Sigmoid colon (tissue), 7 donors: ENCODE measurements at places on chromosomes 11 and 22.

DNA sequence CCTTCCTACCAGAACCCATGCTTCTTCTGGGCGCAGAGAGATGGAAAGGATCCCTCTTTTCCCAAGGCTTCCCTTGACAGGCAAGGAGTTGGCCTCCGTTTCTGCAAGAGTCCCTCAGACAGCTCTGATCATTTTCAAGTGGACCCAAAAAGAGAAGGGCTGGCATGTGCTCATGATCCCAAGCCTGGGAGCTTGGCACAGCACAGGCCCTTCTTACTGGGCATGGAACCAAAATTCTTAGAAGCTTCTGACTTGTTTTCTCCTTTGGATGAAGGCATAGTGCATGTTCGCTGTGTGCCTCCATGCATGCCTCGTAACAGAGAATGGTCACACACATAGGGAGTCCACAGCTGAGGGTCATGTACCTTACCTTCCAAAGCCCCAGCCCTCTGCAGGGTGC, 449.6 kb downstream of the MIAT start:
- no peak for DNase-seq

DNA sequence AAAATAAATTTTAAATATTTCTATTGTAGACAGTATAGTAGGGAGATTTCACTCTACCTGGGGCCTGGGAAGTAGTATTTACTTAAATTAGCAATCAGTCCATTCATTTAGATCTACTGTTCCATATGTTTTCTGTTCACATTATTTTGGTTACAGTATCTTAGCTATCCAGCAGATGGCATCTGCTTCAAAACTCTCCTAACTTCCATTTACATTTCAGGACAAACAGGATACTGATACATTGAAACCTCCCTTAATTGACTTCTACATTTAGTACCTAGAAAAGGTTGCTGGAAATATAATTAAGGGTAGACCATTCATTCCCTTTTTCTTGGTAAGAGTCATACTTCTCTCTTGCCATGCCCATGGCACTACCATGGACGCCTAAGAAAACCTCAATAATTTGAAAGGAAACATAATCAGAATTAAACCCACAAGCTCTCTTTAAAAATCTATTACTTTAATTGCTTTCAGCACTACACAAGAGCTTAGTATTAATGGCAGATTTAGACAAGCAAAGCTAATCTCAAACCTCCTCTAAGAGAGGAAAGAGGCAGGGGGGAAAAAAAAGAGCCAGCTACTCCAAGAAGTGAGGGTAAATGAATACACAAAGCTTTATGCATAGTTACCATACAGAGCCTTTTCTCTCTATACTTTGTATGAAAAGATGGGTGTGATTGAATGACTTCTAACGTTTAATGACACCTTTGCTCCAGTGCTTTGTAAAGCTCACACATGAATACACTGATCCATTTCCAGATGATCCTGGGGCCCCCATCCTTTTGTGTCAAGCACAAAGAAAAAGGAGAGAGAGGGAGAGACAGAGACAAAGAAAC, 131.2 kb upstream of the MTMR2 start:
- DNase-seq = no peak

GRCh38 chr11:101721270-101721669, 137.5 kb upstream of the TRPC6 start:
- DNase-seq = no peak

DNA sequence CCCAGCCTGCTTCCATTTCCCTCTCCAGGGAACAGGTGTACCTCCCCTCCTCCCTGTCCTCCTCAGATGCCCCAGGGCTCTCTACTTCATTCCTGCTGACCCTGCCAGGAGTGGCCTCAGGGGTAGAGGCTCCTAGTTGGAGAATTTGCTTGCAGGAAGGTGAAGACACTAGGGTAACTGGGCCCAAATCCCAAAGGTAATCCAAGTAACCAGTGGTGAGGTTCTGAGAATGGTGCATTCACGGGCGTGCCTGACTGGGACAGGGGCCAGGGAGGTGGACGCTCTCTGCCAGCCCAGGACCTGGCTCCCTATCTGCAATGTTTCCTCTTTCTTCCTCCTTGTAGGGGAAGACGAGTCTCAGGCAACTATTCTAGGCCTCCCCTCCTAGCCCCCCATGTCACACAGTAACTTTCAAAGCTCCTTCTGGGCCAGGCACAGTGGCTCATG, 2.9 kb downstream of the SLC35C1 start:
- DNase-seq = peak; percentile 42

DNA sequence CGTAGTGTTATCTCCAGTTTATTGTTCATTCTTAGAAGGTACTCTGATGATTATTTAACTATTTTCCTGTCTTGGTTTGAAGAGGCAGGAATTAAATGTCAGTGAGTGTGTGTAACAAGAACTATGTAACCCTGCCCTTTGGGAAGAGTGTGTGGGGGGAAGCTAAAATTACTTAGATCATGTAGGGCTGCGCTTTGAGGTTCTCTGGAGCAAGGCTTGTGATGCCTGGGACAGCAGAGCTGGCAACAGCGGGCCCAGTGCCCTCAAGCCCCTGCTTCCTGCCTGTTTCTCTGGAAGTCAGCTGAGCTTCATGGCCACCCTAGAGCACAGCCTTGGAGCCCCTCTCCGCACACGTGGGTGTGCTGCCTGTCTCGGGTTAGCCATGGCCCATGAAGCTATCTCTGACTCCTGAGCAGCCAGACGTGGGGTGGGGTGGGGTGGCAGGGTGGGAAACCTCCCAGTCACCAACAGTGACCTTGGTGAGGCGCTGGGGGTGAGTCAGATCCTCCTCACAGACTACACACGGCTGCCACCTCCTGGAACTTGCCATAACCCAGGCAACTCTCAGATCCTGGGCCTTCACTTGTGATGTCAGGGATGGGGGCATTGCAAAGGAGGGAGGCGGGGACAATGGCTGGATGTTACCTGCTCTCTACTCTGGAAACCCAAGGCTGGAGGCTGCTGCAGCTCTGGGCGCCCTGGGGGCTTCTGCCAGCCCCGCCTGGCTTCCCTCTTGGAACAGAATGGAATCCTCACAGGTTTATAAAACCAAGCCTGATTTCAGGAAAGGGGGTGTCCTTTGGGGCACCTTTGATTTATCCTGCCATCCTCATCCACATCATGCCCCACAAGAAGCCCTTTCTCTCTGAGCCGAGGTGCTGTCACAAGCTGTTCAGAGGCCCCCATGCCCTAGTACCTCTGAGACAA, 88.6 kb downstream of the SNX19 start:
- peak; percentile 80 for DNase-seq

DNA sequence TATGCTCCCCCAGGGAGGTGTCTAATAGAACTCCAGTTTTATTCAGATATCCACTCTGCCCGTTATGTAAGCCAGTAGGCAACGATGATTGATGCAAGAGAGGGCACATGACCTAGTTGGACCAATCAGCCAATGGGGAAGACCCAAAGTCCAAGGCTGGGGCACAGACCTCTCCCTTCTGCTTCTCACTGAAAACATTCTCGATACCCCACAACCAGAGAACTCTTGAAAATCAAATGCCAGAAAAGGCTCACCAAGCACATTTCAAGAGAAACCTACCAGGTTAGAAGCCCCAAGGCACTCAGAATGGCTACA, 7.4 kb downstream of the HIRA start:
- DNase-seq = no peak
